Bronchial epithelial cell (primary cell): ENCODE measurements at places on chromosomes 5 and 9. TPM values are rescaled to one million over a fixed set of nuclear protein-coding genes. Genes with fewer than 3 reads are reported as not detected.

Gene PIP5K1B
- 2.9 and 5.9 TPM in 2 replicates for total RNA-seq

DNA sequence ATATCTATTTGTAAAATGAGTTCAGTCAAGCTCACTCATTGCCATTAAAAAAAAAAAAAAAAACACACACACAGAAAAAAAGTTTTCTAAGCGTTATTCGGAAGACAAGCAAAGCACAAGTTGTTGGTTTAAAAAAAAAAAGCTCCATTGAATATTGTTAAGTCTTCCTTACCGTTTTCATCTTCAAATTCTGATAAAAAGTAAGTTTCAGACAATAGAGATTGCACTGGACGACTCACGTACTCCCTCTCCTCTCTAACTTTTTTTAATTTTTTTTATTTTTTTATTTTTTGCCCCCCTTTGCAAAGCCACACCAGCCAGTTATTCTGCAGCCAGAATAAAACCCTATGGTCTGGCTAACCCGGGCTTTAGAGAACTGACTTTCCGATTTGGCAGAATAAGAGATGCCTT is 544 bp downstream of the ADAMTS6 start:
- DNase-seq: peak; percentile 7

- DNase-seq: no peak
Observed at GRCh38 chr5:171898386-171898785, 108.1 kb downstream of the FBXW11 start.

- peak; percentile 71 for DNase-seq
Observed at GRCh38 chr5:179762781-179763176, 30.2 kb downstream of the MAML1 start.

GRCh38 chr9:34170237-34170991 is 8.4 kb upstream of the UBAP1 start:
- no peak for DNase-seq
